Midbrain (tissue), 1 donor: ENCODE measurements at places on chromosomes 11 and 22.

DNA sequence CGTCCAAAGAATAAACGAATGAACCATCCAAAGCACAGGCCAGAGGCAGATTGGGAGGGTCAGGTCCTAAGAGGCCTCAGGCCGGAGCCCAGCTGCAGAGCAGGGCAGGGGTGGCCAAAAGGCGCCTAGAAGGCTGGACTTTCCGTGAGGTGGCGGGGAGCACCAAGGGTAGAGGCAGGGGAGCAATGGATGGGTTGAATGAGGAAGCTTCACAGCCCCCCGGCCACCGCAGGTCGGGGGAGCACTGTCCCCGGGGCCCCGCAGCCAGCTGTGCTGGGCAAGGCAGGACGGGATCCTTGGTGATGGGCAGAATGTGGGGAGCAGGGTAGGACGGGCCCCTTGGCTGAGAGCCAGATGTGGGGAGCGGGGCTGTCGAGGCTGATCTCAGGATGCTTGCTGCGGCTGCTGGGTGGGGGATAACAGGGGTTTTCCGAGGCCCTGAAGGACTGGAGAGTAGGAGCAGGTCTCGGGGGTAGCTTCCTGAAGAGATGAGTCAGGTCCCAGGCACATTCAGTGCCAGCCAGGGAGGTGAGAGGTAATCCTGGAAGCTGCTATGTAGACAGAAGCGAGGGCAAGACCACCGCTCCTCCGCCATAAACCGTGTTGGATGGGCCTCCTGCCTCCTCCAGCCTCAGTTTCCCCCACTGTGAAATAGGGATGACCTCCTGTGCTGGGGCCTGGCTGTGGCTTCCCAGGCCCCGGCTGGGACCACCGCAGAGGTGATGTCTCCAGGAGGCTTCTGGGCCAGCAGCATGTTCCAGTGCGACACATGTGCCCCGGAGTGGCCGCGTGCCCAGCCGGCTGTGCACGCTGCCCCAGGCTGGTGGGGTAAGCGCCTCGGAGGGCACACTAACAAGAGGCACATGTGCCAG lies 34.6 kb upstream of the KCNQ1OT1 start:
- DNase-seq = no peak

GRCh38 chr11:61598886-61599868 lies 18.3 kb upstream of the SYT7 start:
- no peak for DNase-seq

DNA sequence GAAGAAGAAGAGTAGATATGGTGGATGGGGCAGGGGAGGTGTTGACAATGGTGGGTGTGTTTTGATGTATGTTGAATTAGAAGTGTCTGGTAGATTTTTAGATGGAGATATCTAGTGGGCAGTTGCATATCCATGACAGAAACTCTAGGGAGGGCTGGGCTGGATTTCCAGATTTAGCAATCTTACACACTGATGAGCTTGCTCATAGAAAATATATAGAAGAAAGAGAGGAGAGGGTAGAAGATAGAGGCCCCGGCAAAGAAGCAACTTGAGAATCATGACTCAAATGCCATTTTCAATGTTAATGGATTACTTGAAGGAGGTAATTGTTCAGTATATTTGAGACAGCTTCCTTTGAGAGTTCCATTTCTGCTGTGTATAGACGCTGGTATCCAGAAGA lies 8.2 kb downstream of the REXO2 start:
- DNase-seq = no peak

- DNase-seq = no peak
Observed at GRCh38 chr11:135036488-135037297, 624.7 kb upstream of the B3GAT1 start.

GRCh38 chr22:30943368-30943767 lies 25.2 kb downstream of the MORC2 start:
- no peak for DNase-seq

- peak; percentile 82 for DNase-seq
Observed at GRCh38 chr11:123062892-123063825, 1.2 kb upstream of the HSPA8 start.

- no peak for DNase-seq
Observed at GRCh38 chr22:21697880-21698279, 32.1 kb downstream of the PPIL2 start.

DNA sequence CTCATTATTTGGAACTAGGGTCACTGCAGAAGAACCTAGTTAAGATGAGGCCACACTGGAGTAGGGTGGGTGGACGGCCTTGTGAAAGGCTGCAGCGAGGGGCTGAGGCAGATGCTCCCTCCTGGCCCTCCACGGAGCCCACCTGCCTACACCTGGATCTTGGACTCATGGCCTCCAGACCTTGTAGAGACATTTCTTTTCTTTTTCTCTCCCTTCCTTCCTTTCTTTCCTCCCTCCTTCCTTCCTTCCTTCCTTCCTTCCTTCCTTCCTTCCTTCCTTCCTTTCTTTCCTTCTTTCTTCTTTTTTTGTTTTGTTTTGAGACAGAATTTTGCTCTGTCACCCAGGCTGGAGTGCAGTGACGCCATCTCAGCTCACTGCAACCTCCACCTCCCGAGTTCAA lies 26.6 kb downstream of the DUSP8 start:
- no peak for DNase-seq

DNA sequence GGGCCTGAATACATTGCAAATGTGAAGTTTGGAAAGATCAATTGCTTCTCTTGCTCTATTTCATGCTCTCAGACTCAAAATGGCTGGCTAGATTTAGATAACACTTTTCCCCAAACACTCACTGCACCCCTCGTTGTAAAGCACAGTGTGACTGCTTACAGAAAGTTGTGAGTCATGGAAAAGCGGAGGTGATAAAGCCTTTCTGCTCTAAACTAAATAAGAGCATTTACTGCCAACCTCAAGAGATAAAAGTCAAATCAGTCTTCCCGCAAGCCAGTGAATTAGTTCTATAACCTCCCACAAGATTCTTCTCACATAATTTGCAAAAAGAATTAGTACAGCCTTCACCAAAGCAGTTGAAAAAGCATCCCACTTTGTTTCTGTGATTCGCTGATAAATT lies 168.7 kb downstream of the WT1 start:
- no peak for DNase-seq

GRCh38 chr11:1742869-1743584 lies 7.4 kb downstream of the IFITM10 start:
- DNase-seq = no peak

DNA sequence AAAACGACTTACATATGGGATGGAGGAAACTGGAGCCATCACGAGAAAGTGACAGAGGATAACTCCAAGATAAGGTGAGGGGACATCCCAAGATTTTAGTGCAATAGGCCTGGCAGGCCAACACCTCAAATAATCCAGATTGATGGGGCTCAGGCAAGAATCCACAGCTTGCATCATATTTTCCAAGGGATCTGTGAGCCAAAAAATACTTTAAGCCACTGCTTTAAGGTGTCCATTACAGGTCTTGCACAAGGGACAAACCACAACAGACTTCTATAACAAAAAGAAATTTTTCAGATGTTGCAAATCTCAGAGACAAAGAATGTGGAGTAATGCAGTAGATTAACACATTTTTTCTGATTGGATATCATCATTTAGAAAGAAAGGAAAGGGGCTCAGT lies 45.6 kb downstream of the DENND5A start:
- DNase-seq = no peak

- no peak for DNase-seq
Observed at GRCh38 chr22:17733466-17733865, 40.8 kb downstream of the BID start.

- DNase-seq = no peak
Observed at GRCh38 chr11:94574193-94574961, 7.2 kb downstream of the PIWIL4 start.

DNA sequence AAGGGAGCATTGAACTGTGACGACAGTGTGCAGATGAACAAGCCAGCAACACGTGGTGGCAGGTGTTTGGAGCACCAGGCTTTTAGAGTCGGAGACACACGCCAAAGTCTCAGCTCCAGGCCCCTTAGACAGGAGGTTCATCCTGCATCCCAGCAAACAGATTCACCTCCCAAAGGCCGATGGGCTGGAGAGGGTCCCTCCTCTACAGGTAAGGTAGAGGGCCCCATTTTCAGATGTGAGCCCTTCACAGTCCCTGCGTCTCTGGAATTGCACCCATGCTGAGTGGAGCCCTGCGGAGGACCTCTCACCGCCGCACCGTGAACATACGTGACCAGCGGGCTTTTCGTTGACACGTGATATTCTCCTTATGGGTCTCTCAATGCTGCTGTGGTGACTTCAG lies 109.0 kb upstream of the B3GAT1 start:
- no peak for DNase-seq

DNA sequence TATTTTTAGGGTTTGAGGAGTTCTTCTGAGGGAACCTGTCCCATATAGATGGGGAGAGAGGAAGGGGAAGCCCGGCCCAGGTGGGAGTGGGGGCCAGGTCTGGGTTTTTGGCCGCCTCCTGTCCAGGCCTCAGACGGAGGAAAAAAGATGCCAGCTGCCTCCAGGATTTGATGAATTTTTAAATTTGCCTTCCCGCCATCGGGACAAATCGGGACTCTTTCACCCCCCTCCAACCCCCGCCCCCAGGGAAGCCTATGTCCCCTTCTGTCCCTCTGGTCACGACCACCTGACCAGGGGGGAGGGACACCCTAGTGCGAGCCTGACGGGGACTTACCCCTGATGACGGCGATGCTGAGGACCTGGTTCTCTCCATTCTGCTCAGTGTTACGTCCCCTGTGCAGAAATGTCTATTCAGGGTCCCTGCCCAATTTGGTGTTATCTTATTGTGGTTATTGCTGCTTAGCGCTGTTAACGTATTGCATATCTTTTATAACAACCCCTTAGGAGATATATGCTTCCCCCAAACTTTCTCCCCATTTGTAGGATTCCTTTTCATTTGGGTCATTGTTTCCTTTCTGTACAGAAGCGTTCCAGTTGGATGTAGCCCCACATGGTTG lies 115.9 kb upstream of the GRK3 start:
- DNase-seq = peak; percentile 3

- DNase-seq = no peak
Observed at GRCh38 chr11:13229711-13230318, 47.8 kb upstream of the BMAL1 start.

- no peak for DNase-seq
Observed at GRCh38 chr11:107688322-107688918, 23.4 kb downstream of the SLN start.

- peak; percentile 64 for DNase-seq
Observed at GRCh38 chr11:99015634-99016454, 4.9 kb upstream of the CNTN5 start.

GRCh38 chr11:13260201-13260962 lies 17.2 kb upstream of the BMAL1 start:
- DNase-seq = no peak

GRCh38 chr11:2390091-2390724 lies 10.3 kb upstream of the TSSC4 start:
- DNase-seq = no peak

- no peak for DNase-seq
Observed at GRCh38 chr22:28736301-28737155, 5.1 kb downstream of the CHEK2 start.

GRCh38 chr11:104609311-104610085 lies 288.8 kb downstream of the CASP12 start:
- peak; percentile 72 for DNase-seq

GRCh38 chr11:26191193-26191592 lies 140.7 kb upstream of the ANO3 start:
- no peak for DNase-seq

DNA sequence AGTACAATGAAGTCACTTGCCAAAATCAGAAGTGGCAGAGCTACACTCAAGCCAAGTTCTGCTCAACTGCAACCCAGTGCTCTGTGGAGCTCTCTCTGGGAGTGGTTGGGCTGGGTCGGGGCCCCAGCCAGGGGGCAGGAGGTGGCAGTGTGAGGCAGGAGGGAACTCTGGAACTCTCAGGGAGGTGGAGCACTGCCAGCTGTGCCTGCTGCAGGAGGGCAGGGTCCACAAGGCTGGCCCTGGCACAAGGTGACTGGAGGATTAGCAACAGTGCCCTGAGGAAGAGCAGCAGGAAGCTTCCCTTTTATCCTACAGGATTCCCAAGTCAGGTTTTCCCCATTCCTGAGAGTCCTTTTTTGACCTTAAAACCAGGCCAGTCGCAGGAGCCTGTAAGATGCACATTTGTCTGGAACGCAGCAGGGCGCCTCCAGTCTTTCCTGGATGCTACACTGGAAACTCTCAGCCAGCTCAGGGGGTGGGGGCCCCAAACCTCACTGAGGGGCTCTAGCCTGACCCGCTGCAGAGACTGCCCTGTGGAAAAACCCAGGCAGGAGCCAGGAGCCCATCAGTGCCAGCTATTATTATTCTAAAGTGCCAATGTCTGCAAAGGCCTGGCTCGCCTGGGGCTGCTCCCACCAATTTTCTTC lies 31.8 kb downstream of the DKK3 start:
- DNase-seq = no peak

GRCh38 chr11:78753297-78753696 lies 178.6 kb upstream of the NARS2 start:
- DNase-seq = no peak

DNA sequence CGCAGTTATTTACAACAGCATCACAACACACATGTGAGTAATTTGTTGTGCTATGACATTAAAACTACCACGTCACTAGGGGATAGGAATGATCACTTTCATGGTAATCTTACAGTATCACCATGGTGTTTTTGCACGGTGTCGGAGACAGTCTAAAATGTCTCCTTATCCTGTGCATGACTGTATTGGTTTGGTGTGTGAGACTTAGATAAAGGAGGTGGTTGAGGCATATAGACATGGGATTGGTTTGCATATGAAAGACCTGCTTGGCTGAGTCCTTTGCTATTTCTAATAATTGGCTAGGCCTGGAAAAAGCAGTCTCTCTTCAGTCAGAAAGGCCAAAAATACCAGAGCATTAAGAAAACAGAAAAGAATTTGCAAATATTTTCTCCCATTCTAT lies 30.2 kb downstream of the MSANTD4 start:
- no peak for DNase-seq

DNA sequence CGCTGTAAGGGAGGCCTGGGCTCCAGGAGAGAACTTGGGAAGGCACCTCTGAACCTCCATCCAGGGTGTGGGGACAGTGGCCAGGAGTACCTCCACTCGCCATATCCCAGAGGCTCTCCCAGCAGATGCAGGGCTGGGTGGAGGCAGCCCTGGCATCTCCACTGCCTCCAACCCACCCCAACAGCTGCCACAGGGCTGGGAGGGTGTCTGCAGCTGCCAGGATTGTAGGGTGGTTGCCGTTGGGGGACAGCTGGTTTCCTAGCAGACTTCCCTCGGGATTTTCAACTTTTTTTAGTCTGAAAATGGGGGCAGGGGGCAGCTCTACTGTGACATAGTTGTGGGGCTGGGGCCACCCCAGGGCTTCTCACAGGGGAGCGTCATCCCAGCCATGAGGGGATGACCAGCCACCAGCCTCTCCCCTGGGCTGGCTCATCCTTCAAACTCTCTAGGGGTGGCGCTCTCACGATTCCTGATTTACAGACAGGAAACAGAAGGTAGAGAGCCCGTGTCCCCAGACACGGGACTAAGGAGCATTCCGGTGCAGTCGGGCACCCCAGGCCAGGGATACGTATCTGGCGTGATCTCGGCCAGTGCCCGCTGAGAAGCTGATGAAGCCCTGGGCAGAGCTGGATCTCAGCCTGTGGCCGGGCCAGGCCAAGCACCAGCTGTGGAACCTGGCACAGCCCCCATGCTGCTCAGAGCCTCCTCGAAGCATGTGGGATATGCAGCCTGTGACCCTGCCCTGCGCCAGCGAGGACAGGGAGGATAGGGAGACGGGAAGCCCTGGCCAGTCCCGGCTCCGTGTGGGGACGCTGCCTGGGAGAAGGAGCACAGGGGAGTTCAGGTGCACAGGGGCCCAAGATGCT lies 9.9 kb downstream of the PRR5 start:
- DNase-seq = no peak

- no peak for DNase-seq
Observed at GRCh38 chr11:59963733-59964132, at the start of gene OOSP4A. Gene OOSP4A (plus strand): TSS chr11:59964033. CDS start chr11:59964033, 0 bp downstream.

- no peak for DNase-seq
Observed at GRCh38 chr11:106524436-106524835, 447.0 kb downstream of the AASDHPPT start.
